Occipital lobe (tissue), 3 donors: ENCODE measurements at places on chromosomes 16 and 17. TPM values are rescaled to one million over a fixed set of nuclear protein-coding genes. Genes with fewer than 3 reads are reported as not detected.
A peak's percentile ranks its signal among the peaks of the same experiment; 100 is the strongest.

DNA sequence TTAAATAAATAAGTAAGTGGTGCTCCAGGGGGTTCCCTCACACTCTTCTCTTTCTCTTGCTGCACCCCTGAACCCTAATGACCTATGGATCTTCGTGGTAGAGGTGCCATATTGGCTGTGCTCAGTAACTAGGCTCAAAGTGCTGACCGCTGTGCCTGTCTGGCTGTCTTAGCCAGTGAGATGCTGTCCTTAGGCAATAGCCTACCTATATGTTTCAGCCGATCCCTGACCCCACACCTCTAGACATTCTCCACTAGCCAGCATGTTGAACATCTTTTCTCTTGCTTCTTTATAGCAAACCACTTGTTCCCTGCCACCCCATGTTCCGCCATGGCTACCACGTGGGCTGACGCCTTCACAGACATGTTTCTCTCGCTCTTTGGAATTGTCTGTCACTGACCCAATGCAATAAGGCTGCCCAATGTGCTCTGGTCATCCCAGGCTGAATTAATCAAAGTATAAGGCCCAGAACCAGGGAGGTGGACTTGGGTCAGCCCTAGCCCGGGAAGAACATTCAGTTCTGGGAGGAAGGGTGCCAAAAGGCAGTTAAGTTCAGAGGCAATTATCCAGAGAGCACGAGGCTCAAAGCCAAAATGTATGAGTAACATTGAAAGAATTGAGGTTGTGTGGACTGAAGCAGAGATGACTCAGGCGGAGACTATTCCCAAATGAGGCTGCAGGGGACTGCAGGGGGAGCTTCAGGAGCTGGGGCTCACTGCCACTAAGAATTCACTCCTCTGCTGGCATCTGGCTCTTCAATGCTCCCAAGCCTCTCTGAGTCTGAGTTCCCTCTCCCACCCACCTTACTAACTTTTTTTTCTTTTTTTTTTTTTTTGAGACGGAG is 28.7 kb upstream of the TNRC6A start:
- DNase-seq = peak; percentile 39

GRCh38 chr17:55402374-55402773 is 19.3 kb downstream of the MMD start:
- DNase-seq = no peak

DNA sequence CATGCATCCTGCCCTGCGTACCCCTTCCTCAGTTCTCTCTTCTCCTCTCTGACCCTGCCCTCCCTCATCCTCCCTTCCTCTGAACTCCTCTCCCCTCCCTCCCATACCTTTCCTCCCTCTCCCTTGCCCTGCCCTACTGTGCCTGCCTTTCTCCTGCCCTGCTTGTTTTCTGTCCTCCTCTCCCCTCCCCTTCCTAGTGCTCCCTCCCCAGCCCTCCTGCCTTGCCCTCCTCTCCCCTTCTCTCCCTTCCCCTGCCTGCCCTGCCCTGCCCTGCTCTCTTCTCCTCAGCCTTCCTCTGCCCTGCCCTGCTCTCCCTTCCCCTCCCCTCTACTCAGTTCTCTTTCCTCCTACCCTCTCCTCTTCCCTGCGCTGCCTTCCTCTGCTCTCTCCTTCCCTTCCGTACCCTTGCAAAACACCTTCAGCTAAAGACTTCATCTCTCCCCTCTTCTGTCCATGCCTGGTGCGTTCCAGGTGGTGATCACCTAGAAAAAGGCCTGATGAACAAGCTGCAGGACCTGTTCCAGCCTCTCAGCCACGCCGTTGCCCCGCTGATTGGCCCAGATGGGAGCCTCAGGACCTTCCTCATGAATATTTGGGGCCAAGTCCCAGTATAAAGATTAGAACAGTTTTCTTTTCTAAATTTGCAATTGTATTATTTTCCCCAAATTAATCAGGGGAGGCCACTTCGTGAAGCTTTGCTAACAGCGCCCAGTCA is 290.5 kb downstream of the CPPED1 start:
- no peak for DNase-seq

GRCh38 chr17:78884876-78885667 is 17.9 kb downstream of the CEP295NL start:
- no peak for DNase-seq

DNA sequence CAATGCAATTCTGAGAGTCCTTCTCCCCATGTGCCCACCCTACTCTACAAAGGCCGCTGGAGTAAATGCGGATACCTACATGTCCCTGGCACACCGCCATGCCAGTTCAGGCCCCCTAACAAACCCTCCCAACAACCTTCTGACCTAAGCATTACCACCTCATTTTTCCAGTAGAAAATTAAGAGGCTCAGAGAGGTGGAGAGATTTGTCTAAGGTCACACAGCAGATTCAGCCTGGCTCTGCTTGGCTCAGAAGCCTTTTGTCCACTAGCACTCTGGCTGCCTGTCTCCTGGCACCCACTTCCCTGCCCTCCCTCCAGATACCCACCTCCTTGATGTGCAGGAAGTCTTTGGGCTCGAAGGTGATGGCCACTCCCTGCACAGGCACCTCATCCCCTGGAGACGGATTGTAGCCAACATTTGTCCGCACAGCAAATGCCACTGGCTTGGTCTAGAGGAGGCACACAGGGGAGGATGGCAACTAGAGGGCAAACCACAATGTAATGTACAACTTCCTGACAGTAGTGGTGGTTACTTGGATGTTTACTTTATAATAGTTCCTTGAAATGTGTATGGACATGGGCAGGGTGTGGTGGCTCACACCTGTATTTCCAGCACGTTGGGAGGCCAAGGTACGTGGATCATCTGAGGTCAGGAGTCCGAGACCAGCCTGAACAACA is 10.2 kb downstream of the CACNB1 start:
- no peak for DNase-seq

DNA sequence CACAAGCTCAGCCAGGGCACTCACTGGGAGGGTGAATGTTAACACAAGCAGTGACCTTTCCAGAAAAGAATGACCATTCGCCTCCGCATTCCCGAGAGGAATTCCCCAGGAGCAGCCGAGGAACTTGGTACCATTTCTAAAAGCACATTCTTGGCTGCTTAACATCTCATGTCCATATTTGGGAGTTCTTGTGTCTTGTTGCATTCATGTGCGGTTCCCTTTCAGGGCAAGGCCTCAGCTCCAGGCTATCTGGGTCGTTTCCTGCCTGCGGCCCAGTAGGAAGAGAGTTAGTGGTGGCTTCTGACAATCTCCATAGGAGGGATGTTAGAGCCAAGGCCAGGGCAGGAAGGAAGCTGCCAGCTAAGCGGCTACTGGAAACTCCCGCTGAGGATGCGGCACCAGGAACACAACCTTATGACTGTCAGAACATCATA is 27.8 kb upstream of the MEAK7 start:
- DNase-seq = no peak

DNA sequence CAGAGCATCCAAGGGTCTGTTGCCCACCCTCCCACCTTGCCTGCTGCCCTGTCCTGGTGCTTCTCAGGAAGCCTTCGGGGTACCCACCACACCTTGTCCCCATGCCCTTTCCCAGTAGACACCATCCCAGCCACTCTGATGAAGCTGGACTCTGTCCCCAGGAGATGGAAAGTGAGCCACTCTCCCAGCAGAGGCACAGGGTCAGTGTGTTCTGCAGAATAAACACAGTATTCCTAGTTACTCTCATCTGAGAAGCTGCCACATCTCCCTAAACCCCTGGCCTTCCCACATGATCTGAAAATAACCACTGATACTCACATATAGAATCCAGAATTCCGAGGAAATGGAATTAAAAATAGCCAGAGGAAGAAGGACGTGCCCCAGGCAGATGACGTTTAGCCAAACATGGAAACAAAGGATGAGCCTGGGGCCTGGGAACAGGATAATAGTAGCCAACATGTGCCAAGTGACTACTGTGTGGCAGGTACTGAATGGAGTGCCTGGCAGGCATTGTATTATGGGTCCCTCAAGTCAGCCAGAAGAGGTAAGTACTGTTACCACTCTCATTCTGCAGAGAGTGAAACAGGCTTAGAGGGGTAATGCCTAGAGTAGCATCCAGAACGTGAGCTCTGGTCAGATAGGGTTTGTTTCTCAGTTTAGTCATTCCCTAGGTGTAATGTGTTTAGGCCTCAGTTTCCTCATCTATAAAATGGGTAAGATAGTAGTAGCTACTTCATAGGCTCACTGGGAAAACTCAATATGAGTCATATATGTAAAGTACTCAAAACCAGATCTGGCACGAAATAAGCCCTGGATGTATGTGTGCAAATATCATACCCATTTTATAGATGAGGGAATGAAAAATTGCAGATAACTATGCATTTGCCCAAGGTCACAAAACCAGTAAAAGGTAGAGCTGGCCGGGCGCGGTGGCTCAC is 20.8 kb upstream of the PEMT start:
- no peak for DNase-seq

- peak; percentile 54 for DNase-seq
These were observed 430 bp downstream of the HAPSTR1 start for GRCh38 chr16:9091867-9092281.

DNA sequence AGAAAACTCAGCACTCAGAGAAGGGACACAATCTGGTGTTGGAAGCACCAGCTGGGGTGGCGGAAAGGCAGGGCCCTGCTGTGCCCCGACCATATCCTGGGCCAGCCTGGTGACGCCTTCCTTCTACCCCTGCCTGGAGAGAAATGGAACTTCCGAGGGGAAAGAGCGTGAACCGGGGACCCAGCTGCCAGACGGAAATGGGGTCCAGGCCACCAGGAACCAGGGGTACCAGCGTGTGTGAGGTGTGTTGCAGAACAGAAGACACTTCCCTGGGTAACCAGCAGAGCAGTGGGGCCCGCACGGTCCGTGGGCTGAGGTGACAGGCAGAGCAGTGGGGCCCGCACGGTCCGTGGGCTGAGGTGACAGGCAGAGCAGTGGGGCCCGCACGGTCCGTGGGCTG is 6.8 kb downstream of the RAB40B start:
- no peak for DNase-seq

DNA sequence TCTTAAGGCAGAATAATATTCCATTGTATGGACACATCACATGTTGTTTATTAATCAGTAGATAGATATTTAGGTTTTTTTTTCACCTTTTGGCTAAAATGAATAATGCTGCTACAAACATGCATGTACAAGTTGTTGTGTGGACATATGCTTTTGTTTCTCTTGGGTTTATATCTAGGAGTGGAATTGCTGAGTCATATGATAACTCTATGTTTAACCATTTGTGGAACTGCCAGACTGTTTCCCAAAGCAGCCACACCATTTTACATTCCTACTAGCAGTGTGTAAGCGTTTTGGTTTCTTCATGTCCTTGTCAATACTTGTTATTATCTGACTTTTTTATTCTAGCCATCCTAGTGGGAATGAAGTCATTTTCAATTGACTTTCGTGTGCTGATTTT is 21.3 kb downstream of the CYLD start:
- no peak for DNase-seq

- DNase-seq = no peak
These were observed 30.7 kb upstream of the GSE1 start for GRCh38 chr16:85582229-85582991.

DNA sequence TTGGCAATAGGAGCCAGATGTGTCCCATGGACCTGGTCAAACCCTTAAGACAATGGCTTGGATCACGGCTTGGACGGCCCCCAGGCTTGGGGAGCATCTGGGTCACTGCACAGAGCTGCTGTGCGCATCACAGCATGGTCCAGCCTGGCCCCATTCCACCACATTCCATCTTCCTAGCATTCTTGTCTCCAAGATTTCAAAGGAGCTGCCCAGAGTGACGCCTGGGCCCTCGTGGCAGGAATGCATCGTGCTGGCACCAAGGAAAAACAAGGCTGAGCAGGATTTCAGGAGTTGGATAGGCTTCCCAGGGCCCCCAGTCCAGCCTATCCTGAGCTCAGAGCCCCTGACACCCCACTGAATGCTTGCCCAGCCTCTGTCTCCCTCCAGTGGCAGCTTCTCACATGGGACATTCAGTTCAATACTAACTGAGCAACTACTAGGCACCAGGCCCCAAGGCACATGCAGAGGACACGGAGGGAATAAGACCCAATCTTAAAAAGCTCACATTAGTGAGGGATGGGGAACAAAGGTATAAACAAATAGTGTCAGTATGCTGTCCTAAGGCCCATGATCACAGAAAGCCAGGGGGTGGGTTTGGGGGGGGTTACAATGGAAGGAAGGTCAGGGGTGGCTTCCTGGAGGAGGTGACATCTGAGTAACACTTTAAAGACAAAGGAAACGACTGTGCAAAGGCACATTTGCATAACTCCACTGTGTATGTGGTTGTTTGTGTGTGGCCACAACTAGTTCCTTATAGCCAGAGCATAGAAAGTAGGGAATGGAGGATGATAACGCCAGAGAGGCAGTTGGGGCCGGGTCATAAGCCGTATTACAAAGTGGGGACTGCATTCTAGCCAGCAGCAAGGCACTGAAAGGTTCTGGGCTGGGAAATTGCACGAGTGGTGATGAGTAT is 34.1 kb downstream of the TK2 start:
- DNase-seq = no peak

GRCh38 chr17:45160447-45161287 is 1.0 kb upstream of the HEXIM2 start:
- DNase-seq = peak; percentile 76

GRCh38 chr17:29555840-29556239 is 11.0 kb downstream of the ABHD15 start:
- no peak for DNase-seq

Gene DNAH2
- total RNA-seq = 0.62 TPM

Gene BAIAP3
- 5.8 TPM for total RNA-seq

Gene C1QTNF8
- total RNA-seq = not detected

Gene VPS35
- total RNA-seq = 176 TPM

Gene SLFN5
- 4.4 TPM for total RNA-seq
